ENCODE measurements at places on chromosomes 6 and 20. TPM values are rescaled to one million over a fixed set of nuclear protein-coding genes. Genes with fewer than 3 reads are reported as not detected.

- no peak for DNase-seq
These were observed 17.5 kb downstream of the OPRM1 start for GRCh38 chr6:154056536-154056935.

DNA sequence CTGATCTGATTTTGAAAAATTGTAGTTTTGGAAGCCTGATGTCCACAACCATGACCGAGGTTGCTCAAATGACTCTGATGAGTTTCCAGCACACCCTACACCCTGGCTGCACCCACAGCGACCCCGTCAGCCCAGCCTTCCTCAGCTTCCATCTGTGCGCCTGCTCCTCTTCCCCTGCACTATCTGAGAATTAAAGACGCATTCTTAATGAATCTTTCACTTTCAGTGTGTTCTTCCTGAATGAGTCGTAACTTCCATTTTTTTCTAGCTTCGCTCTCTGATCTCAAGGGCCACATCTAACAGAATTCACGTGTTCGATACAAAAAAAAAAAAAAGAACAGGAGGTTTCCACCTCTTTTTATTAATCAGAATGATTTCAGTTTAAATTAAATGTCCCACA is 21.3 kb upstream of the RREB1 start:
- peak; percentile 44 for DNase-seq

- no peak for DNase-seq
These were observed 364.3 kb upstream of the MAN1A1 start for GRCh38 chr6:119713903-119714302.

GRCh38 chr20:38748861-38749149 is 545 bp downstream of the ACTR5 start:
- DNase-seq = no peak

DNA sequence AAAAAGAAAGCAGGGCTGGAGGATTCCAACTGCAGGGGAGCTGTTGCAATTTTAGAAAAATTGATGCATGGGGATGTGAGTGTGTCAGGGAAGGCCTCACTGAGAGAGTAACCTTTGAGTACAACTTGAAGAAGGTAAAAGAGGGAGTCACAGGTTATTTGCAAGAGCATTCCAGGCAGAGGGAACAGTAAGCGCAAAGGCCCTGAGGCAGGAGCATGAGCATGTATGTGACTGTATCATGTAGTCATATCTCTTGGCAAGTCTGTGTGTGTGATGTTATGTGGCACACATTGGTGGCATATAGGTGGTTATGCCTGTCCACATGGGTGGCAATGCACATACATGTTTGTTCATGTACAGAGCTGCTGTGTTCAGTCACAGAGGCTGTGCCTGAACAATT is 71.2 kb upstream of the ZNFX1 start:
- no peak for DNase-seq

- DNase-seq = no peak
These were observed 258.1 kb upstream of the PTCHD4 start for GRCh38 chr6:48369100-48369499.

DNA sequence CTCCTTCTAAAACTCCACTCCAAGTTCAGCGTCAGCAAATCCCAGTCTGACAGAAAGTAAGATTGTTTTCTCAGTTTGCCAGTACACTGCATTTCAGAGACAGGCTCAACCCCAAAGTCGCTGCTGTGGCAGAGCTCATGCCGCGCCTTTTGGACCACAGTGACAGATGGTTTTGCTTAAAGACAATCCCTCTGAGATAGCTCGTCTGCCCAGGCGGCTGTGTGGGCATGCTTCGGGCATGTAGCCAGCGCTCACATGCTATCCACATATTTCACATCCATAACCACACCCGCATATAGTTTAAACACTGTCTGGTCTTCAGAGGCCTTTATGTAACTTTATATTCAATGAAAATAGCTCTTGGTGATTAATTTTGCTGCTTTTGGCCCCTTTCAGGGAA is 14.7 kb upstream of the PXDC1 start:
- no peak for DNase-seq

- DNase-seq = no peak
These were observed 27.6 kb downstream of the NCOA5 start for GRCh38 chr20:46062151-46062550.

- DNase-seq = no peak
These were observed 201.9 kb downstream of the LY86 start for GRCh38 chr6:6790393-6790792.

DNA sequence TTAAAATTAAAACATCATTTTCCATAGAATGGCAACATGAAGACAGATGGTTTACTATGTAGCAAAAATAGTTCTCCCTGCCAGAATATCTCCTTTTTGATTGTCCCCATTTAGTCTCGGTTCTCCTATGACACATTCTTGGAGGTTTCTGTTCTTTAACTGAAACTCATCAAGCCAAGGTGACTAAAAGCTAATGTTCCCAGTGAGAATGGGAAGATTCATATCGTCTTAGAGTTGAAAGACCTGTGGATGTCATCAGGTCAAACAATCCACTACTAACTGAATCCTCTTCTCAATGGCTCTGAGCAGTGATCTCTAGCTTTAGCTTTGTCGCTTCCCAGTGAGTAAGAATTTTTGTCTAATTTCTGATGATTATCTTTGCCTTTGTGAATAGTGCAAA is 1.3 kb upstream of the DOK5 start:
- no peak for DNase-seq

- DNase-seq = no peak
These were observed 55.3 kb downstream of the FAM50B start for GRCh38 chr6:3904518-3904917.

GRCh38 chr6:33824461-33825154 is 20.8 kb upstream of the MLN start:
- DNase-seq = no peak

DNA sequence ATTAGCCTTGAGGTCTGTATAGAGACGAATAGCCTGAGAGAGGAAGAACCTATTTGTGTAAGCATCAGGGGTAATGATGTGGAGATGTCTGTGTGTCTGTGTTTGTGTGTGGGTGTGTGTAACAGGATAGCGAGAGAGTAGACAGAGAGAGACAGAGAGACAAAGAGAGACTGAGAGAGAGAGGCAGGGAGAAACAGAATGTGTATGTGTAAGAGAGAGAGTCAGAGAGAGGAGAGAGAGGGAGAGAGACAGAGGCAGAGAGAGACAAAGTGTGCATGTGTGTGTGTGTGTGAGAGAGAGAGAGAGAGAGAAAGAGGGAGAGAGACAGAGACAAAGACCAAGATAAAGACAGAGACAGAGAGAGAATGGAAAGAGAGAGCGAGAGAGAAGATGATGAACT is 396.1 kb downstream of the PAX1 start:
- no peak for DNase-seq

DNA sequence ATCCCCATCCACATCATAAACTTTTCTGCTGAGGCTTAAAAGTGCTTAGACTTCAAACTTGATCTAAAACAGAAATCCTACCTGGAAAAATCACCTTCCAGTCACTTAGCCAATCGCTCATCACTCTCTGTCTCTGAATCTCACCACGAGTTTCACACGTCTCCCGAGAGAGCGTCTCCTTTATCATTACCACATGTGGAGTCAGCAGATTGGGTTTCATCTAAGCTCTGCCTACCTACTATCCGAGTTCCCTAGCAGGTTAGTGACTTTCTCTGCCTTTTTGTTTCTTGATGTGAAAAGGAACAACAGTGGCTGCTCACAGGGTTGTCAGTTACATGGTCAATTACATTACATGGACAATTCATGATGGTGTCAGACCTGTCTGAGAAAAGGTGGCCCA is 286.2 kb downstream of the ESR1 start:
- no peak for DNase-seq

MUC22 gene
- 0.08 TPM for total RNA-seq

SRSF12 gene
- total RNA-seq = 0.26 TPM

DEFB115 gene
- total RNA-seq = not detected

LINC00237 gene
- total RNA-seq = not detected

LTB gene
- 0.79 TPM for total RNA-seq

HSPA12B gene
- 5.7 TPM for total RNA-seq

BPI gene
- 0.41 TPM for total RNA-seq

ZNF335 gene
- total RNA-seq = 11.1 TPM

TPBG gene
- total RNA-seq = 1.1 TPM
